ENCODE measurements at places on chromosomes 2 and 18. TPM values are rescaled to one million over a fixed set of nuclear protein-coding genes. Genes with fewer than 3 reads are reported as not detected.

POTEI gene
- total RNA-seq, result not detected

SERPINB10 gene
- total RNA-seq, result 0.60 TPM

DNA sequence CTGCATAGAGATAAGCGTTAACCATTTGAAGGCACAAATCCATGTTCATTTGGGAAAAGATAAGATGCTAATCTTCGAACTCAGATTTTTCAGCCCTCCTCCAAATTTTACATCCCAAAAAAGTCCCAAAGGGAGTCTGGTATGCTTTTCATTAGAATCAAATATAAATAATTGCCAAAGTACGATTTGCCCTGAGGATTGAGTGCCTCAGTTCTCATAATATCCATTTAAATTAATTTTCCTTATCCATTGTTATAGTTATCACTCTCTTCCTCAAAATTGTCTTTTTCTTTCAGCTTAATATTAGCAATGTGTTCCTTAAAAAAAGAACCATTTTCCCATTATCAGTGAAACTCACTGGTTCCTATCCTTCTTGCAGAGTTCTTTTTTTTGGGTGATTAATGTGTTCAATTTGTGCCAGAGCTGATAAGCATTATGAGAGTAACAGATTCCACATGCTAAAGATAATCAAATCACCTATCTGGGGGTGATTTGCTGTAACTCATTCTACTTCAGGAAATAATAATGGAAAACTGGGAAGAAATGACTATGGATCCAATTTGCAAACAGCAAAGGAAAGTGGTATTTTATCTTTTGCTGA is 686 bp downstream of the HNMT start:
- no peak for DNase-seq

C2orf66 gene
- total RNA-seq, result not detected

GAREM2 gene
- 0.88 TPM for total RNA-seq

GRCh38 chr2:45741161-45741850 is 89.8 kb downstream of the PRKCE start:
- DNase-seq, result no peak

CCL20 gene
- 2.2 TPM for total RNA-seq

DNA sequence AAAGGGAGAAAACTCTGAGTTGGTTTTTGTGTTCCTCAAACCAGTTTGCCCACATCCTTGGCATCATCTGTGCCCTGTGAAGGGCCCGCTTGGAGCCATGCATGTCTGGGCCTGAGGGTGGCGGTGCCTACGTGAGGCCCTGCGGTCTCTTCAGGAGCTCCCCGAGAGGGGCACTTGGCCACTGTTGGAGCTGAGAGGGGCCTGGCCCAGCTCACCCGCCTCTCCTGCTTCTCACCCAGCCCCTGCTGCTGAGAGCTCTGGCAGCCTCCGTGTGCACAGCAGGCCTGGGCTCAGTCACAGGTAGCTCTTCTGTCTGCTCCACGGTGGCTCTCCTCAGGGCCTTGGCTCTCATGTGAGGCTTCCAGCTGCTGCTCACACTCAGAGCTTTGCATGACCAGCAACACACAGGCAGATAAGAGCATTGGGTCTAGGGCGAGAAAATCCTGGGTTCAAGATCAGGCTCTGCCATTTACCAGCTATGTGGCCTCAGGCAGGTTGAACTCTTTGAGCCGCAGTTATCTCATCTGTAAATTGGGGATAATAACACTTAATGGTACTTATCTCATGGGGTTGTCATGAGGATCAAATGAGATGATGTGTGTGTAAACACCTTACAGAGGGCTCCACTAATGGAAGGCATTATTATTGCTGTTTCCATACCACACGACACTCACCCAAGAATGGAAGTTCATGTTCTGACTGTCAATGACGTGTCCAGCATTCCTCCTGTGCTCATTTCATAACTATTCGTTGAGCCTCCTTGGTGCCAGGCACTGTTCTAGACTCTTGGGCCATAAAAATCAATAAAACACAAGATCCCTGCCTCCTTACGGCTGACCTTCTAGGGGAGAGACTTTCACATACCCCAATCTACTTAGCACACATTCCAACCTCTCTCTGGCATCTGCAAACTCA is 41.6 kb upstream of the PLB1 start:
- DNase-seq, result no peak

DNA sequence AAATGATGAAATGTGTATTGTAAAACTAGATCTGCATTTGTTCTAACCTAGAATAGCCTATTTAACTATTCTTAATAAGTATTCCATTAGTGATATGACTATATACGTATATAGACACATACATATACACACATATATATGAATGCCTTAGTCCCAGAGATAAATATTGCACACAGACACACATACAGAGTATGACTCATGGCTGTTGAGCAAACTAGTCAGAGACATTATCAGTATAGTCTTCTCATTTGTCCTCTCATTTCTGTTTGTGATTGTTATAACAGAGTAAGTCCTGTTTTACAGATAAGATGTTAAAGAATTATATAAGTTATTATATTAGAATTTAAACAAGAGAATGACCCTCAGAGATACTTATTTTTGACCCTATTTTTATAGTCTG is 202.5 kb downstream of the CCDC102B start:
- DNase-seq, result no peak

DNA sequence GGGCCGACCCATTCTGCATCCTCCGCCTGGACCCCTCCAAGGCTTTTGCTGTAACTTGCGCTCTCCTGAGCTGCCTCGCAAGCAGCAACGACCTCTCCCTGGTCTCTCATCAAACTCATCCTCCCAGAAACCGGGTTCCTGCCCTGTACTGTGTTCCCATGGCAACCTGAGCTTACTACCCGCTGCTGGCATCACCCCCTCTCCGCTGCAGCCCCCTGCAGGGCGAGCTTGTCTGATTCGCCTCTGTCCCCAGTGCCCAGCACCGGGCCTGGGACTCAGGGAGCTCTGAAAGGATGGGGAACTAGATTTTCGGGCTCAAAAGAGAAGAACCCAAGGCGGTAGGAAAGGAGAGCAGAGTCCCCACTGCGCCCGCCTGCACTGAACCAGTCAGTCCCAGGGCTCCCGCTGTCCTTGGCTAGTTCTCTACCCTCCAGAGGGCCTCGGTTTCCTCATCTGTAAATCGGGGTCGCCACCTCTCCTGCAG is 463 bp downstream of the HS1BP3 start:
- peak; percentile 46 for DNase-seq

PAX8 gene
- 5.4 TPM for total RNA-seq

DNA sequence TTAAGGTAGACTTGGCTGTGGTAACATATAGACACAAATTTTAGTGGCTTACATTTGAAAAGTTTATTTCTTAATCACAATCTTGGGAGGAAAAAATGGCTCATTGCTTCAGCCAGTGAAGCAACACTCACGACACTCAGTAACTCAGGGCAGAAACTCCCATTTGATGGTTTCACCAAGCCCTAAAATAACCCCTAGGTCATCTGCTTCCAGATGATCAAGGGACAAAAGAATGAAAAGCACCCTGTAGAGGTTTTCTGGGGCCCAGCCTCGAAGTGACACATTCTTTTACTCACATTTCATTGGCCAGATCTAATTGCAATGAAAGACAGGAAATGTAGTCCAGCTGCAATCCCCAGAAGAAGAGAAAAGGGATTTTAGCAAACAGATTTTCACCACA is 275.9 kb downstream of the TMX3 start:
- DNase-seq, result peak; percentile 76

FAM124B gene
- total RNA-seq, result not detected

DNA sequence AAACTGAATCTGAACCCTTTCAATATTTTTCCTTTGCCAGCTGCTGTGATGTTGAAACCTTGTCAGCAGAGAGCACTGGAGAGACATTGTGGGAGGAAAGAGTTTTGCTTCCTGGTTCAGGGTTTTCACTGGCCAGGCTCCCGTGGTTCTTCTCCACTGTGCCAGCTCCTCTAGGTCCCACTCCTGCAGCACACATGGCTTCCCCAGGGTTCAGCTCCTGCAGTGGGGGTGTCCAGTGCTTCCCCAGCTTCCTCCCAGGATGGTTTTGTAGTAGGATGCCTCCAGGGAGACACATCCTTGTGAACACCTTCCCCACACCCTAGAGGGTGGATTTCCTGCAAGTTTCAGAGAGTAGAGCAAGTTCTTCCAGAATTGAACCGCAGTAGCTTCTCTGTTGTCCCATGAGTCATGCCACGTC is 24.0 kb upstream of the SULT1C3 start:
- peak; percentile 65 for DNase-seq

TGFA gene
- total RNA-seq, result 4.3 TPM

SH3RF3 gene
- 4.3 TPM for total RNA-seq

DNAH6 gene
- total RNA-seq, result 0.10 TPM

- no peak for DNase-seq
Measured at GRCh38 chr2:168169097-168169745, 78.2 kb downstream of the STK39 start.

DNA sequence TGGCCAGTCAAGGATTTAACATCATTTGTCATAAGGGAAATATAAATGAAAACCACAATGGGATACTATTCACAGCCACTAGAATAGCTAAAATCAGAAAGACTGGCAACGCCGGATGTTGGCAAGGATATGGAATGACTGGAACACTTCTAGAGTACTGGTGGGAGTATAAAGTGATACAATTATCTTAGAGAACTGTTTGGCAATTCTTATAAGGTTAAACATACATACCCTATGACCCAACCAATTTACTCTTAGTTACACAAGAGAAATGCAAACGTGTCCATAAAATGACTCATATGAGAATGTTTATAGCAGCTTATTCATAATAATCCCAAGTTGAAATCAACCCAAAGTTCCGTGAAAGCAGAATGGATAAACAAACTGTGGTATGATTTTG is 35.1 kb downstream of the MAPK4 start:
- DNase-seq, result no peak

FHL2 gene
- total RNA-seq, result 149 TPM

COL4A4 gene
- 1.4 TPM for total RNA-seq

- DNase-seq, result no peak
Measured at GRCh38 chr2:119673796-119674195, 5.2 kb upstream of the TMEM177 start.

DNA sequence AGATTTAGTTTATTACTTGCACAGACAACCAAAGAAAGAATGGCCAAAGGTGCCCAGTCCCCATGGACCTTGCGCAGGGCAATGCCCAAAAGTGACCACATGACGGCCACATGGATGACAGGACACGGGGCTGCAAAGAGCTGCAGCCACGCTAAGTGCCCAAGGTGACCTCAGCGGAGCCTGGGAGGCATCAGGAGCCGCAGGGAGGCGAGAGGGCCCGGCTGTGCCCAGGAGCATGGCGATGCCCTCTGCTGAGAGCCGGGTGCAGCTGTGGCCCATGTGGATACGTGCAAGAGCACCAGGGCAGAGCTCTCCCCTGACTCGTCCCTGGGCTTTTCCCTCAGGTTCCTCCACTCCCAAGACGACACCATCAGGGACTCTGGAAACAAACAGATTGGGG is 14.7 kb downstream of the HES6 start:
- no peak for DNase-seq

- no peak for DNase-seq
Measured at GRCh38 chr18:74281011-74281979, 10.5 kb downstream of the CYB5A start.

DSG2 gene
- total RNA-seq, result 0.10 TPM

- DNase-seq, result no peak
Measured at GRCh38 chr2:239236808-239237205, 164.0 kb downstream of the HDAC4 start.

- DNase-seq, result no peak
Measured at GRCh38 chr2:38631976-38632375, 29.2 kb upstream of the HNRNPLL start.

GRCh38 chr18:38198526-38198925 is 632.9 kb upstream of the CELF4 start:
- no peak for DNase-seq

CSRNP3 gene
- not detected for total RNA-seq

GRCh38 chr2:27959496-27959895 is 69.0 kb downstream of the BABAM2 start:
- DNase-seq, result peak; percentile 84

DNA sequence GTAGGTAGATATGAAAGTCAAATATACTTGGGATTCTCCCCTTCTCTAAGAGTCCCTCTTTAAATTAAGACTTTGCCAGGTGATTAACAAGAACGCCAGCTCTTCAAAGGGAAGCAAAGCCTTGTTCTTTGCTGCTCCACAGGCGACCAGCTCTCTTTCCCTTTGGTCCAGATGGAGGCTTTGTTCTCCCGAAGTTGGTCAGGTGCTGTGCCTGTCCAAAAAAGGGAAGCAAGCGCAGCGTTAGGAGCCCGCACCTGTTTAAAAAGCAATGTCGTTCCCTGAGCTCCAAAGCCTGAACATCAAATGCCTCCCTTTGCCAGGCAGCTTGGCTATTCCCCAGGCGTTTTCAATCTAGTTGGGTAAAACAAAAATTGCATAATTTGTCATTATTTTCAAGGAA is 1913.1 kb upstream of the PIK3C3 start:
- no peak for DNase-seq

- DNase-seq, result no peak
Measured at GRCh38 chr18:24989760-24990593, 362.0 kb downstream of the ZNF521 start.

DNA sequence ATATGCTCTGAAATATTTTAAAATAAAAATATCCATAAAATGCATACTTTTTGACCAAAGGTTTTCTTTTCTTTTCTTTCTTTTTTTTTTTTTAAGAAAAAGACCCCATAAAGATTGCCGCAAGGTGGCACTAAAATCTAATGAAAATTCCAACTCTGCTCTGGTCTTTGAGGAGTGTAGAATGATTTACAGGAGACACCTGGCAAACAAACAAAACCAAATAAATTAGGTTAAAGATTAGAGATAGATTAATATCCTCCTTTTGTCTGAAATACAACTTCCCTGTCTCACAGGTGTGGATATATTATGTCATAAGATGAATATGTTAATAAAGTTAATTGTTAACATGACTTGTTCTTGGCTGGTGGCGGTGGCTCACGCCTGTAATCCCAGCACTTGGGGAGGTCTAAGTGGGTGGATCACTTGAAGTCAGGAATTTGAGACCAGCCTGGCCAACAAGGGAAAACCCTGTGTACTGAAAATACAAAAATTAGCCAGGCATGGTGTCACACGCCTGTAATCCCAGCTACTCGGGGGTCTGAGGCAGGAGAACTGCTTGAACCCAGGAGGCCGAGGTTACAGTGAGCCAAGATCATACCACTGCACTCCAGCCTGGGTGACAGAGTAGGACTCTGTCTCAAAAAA is 3.5 kb upstream of the RHOB start:
- peak; percentile 58 for DNase-seq

DNA sequence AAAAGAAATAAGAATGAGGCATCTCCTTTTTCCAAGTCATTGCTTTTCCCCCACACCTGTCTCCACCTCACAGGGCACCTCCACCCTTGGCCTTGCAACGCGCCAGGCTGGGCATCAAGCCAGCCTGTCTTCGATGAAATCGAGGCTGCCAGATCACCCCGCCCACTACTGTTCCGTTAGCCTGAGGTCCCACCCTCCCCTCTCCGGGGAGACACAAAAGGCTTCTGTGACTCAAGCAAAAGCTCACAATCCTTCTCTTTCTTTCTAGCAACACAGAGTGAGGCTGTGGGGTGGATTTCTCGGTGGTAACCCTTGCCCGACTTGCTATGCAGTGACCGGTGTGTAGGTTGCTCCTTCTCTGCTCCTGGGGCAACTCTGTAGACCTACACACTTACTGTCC is 9.9 kb downstream of the TNP1 start:
- peak; percentile 51 for DNase-seq

ANKRD30BL gene
- not detected for total RNA-seq

Data from RPMI7951 (cell line).